ENCODE measurements at places on chromosomes 16 and 17.

DNA sequence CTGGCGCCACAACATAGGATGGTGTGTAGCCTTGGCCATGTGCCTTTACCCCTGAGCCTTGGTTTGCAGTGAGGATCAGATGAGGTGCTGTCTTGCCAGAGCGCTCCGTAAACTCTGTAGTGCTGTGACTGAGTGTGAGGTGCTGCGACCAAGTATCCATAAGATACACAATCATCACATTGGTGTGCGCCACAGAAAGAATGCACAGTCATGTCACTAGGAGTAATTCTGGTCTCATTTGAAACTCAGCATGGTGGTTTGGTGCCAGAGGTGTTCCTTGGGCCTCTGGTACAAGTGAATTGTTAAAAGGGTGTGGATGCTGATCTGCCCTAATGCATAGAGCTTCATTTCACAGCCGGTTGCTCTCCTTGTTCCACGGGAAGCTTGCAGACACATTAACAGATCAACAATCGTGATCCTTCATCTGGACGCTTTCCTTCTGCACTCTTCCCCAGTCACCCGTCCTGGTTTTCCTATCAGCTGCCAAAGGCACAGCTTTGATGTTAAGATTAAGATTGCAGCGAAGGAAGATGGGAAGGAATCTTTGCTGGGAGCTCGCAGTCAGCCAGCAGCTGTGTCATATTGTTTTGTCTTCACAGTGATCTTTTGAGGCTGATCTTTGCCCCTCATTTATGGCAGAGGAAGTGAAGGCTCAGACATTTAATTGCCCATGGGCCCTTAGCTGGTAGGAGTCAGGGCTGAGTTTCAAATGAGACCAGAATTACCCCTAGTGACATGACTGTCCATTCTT is 79.1 kb downstream of the KSR1 start:
- no peak for DNase-seq

DNA sequence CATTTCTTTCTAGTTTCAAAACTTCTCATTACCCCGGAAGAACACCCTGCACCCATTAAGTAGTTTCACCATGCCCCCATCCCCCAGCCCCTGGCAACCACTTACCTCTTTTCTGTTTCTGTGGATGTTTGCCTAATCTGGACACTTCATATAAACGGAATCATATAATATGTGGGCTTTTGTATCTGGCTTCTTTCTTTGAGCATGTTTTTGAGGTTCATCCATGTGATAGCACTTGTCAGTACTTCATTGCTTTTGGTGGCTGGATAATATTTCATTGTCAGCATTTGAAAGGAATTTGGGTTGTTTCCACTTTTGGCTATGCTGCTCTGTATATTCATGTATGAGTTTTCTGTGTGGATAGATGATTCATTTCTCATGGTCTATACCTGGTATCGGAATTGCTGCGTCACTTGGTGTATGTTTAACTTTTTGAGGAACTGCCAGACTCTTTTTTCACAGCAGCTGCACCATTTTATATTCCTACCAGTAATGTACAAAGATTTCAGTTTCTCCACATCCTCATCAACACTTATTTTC is 30.0 kb upstream of the SLC5A10 start:
- DNase-seq = no peak

DNA sequence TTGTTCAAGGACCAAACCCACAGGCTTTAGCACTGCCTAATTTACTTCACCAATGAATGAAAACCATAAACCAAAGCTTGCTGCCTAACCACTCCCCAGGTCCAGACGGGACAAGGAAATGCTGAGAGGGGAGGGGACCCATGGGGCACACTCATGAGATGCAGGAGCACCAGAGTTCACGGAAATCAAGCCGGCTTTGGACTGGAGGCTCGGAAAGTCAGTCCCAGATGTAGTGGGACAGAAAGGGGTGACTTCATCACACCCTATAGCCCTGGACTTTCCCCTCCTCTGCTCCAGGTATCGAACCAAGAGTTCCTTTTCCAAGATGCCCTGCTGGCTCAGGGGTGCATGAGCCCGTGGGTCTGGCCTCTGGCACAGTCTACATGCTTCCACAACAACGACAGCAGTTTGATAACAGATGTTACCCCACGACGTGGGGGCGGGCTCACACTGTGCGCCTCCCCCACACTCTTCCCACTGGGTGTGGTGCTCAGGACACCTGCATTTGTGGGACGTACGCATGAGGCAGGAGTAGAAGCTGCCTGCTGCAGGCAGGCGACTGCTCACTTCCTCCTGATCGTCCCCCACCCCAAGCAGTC is 63.2 kb downstream of the AMFR start:
- no peak for DNase-seq

GRCh38 chr16:85689285-85689949 is 663 bp upstream of the GINS2 start:
- no peak for DNase-seq

DNA sequence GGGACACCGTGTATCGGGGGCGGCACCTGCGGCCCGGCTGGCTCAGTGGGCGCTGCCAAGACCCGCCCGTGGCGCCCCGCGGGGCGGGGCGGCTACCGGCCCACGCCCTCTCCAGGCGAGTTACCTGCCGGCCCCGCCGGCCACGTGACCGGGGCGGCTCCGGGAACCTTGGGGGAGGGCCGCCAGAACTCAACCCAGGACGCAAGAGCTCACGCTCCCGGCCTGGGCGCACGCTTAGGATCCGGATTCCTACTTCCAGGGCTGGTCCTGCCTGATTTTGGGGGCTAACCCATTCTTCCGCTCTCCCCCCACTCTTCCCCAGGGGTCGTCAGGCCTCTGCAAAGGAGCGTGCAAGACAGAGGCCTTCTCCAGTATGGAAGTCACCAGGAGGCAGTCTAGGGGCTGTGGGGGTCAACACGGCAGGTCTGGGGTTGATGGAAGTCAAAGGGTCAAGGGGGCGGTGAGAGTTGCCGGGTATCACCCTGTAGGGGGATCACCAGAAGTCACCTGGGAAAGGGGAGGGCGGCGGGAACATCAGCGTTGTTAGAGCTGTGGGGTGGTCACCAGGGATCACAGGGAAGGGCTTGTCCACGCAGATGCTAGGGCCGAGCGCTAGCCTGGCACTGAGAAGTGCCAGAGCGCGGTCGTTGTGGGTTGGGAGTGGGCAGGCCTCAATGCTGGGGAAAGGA is 354 bp upstream of the ESRP2 start:
- no peak for DNase-seq

DNA sequence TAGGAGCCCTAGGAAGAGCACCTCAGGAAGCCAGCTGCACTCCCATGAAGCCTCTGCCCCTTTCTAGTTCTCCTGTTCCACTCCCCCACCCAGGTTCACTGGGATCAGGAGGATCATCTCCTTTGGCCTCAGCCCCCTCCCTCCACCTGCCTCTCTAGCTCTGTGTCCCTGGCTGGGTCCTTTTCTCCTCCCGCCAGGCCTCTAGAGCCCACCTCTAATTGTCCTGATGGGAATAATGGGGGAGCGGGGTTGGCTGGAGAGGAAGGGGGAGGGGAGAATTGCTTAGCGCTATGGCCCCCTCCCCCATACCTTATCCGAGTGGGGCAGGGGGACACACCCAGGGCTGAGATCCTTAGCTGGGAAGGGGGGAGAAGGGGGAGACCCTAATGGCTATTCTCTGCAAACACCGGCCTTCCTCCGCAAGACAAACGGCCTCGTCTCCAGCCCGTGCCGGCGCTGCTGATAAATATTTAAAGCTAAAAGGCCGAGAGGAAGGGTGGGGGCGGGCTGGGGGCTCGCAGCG is 997 bp downstream of the HOXB7 start:
- no peak for DNase-seq

DNA sequence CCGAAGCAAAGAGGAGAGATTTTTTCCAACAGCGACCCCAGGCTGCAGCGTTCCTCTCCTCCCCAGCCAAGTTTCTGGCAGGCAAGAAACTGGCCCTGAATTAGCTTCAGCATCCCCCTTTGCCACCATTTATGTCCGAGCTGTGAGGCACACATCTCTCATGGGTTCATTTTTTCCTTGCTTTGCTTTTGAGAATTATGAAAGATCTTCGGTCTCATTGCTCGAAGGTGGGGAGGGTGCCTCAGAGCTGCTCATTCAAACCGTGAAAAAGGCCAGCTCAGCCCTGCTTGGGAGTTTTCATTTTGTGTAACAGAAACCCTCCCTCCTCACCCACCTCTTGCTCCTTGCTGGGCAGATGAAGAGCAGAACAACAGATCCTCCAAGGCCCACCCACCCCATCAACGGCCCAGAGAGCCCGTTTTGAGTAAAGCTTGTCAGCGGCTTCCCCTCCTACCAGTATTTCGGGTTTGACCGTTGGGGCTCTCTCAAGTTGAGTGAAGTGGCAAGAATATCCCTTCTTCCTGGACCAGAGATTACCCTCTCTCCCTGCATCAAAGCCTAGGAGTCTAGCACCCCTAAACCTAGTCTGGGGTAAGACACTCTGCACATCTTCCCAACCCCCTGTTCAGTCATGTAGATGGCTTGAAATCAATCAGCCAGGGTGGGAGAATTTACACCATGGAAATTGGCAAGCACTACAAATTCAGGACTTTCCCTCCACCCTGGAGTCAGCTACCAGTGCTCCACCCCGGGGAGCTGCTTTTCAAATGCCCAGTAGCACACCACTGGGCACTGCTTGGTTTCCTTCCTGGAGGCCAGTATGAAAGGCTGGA is 1.8 kb downstream of the CCR7 start:
- no peak for DNase-seq

- no peak for DNase-seq
These were observed 19.3 kb downstream of the POLR3K start for GRCh38 chr16:33877-34647.

- no peak for DNase-seq
These were observed 31.7 kb downstream of the PIK3R6 start for GRCh38 chr17:8835631-8836364.

- no peak for DNase-seq
These were observed 20.1 kb upstream of the HYDIN start for GRCh38 chr16:71250461-71251235.

DNA sequence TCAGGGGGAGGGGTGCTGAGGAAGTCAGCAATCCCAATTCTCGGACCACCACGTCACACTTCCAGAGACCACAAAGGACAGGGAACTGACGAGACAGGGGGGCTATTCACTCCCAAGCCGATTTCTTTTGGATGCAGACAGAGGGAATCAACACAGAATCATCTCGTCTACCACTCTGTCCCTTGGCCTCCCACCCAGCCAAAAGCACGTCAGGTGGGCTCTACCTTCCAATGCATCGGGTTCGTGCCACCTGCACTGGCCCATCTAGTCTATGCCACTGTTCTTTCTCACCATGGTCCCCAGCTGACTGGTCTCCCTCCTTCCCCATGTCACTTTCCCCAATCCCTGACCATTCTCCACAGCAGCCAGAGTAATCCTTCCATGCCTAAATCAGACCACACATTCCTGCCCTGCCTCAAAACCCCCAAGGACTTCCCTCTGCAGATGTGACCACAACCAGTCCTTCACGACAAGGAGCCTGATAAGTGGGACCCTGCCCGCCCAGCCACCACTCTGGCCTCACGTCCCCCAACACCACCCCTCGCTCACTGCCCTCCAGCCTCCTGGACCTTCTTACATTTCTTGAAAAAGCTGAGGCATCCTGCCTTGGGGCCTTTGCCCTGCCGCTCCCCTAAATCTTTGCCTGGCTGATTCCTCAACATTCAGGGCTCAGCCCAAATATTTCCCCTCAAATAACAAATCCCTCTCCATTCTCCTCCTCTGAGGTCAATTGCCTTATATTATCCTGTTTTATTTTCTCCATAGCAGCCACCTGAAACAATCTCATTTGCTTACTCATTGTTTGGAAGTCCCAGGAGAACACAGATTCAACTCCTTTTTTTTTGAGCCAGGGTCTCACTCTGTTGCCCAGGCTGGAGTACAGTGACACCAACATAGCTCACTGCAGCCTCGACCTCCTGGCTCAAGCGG is 70.4 kb downstream of the IL21R start:
- no peak for DNase-seq

GRCh38 chr17:4199818-4200402 is 56.9 kb downstream of the CYB5D2 start:
- DNase-seq = no peak

DNA sequence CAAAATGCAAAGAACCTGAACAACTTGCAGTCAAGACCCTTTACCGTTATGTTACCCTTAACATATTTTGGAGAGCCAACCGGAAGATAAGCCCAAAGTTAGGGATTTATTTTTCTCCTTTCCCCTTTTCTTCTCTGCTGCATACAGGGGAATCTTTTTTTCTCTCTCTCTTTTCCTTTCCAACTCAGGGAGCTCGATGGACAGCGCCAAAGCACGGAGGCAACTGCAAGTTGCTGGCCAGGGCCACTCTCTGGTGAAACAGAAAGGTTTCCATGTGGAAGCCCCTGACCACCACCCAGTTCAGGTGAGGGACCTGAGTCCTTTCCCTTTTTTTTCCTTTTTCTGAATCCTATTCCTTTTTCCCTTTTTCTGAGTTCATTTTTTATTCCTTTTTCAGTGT is 98.8 kb upstream of the COX10 start:
- DNase-seq = no peak

- no peak for DNase-seq
These were observed 38.4 kb downstream of the PTRH2 start for GRCh38 chr17:59668816-59669215.

- DNase-seq = no peak
These were observed 71.3 kb downstream of the YPEL2 start for GRCh38 chr17:59402760-59403159.

DNA sequence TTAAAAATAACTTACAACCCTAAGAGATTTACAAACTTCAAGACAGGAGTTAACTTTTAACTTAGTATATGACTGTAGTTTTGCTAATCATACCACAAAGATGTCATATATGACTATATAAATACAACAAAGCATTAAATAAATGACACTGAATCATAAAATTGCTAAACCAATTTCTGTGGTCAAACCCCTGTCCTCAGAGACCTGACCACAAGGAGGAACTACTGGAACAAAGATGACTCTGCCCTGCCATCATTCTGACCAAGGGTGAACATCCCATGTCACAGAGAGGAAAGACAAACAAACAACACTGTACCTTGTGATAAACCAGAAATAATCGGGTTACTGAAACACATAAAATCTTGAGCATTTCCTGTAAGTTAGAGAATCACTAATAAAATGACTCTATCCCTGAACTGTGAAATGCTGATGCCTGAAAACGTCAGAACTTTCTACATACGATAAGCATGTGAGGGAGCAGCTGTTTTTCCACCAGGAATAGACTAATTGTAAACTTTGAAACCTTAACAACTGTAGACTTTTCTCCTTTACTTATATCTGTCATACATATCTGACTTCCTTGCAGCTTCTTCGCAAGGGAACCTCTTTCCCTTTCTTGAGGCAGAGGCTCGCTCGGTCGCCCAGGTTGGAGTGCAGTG is 47.9 kb downstream of the WDR59 start:
- no peak for DNase-seq

DNA sequence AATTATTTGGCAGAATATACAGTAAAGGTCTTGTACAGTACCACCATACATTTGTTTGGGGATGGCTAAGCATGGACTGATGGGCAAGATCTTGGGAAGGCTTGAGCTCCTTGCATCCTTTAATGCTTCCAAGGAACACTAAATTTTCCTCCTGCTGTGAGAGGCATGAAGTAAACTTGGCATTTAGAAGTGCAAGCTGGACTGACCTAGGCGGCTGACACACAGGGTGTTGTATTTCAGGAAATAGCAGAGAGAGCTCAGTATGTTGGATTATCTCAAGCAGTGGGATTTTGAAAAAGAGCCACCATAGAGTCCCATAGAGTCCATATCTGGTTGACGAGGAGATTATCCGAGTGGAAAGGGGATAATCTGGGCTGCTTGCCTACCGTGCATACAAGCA is 2137.1 kb downstream of the TP53TG3F start:
- no peak for DNase-seq
